ENCODE measurements at places on chromosomes 7 and 10.

GRCh38 chr7:111871283-111871682 lies 309.0 kb upstream of the IMMP2L start:
- DNase-seq, result no peak

DNA sequence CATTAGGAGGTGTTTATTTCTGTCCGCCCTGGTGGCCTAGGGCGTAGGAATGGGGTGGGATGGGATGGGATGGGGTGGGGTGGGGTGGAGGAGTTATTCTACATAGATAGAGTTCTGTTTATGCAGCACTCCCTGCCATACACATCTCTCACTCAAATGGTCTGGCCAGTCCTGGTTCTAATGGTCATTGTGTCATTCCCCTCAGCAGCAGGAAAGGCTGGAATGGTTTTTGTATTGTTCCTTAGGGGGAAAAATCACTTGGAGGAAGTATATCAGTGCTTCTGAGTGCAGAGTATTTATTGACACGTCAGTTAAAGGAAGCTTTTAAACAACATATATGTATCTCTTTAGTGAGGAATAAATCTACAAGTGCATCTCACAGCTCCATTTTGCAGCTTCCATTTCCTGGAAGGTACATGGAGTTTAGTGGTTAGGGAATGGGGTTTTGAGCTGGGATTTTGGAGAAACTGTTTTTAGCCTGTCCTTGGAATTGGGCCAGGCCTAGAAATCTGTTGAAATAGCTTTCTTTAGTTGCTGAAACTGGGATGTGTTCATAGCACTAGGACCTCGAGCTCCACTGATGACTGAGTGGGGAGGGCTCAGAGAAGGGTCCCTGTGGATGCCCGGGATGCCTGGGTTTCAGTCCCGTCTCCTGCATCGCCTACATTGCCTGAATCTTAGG lies 8.3 kb downstream of the TSPAN14 start:
- DNase-seq, result no peak

DNA sequence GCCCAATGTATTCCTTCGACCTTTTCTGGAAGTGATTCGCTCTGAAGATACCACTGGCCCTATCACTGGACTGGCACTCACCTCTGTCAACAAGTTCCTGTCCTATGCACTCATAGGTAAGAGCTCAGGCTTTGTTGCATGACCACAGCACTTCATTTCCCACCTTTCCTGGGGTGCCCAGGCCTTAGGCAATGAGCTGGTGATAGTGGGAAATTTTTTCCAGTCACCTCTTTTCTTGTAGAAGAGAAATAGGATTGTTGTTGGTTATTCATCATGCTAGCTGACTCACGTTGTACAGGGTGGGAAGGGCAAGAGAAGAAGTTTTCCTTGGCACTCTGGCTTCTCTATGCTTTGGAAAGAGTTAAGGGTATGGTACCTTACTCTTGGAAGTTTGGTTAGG lies 51.4 kb upstream of the NFKB2 start:
- no peak for DNase-seq

- DNase-seq, result no peak
These were observed 5.6 kb downstream of the TMEM120A start for GRCh38 chr7:75988568-75989499.

- DNase-seq, result no peak
These were observed 30.1 kb downstream of the C10orf90 start for GRCh38 chr10:126640401-126640800.

DNA sequence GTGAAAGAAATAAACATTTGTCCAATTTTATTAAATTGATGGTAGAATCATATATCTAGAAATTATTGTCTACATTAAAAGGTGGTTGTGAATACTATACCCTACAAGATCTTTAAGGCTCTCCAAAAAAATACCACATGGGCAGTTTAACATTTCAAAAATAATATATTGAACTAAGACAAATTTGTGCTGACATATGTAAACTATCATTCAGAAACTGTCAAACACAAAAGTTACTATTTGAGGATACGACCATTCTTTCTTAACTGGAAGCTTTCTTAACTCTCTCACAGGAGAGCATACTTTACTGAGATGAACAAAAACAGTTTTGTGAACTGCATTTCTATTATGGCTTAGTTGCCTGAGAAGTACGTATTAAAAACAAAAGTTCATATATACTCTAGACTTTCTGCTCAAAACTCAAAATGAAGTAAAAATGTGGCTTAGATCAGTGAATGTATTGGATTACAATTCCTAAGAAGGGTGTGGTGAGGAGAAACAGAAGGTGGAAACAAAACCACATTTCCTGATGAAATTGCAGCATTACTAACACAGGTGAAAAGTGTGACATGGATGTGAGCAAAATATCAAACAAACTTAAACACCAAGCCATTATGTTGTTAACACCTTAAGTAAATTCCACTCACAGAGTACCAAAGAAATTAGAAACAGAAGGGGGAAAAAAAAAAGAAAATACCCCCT lies 138.5 kb downstream of the SEMA3A start:
- DNase-seq, result no peak

DNA sequence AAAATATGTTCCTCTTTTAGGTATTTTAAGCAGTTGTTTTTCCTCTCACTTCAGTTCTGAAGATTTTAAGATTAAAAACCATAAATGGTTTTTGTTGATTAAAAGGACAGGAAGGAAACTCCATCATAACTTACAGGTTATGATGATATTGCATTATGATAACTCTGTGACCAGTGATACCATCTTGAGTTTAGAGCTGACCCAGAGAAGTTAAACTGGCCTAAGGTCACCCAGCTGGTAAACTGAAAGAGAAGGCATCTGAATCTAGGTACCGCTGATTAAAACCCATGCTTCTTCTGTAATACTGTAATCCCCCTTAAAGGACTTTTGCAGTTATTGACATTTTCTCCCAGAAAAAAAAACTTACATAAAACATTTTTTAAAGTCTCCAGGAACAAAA lies 29.6 kb downstream of the LOXL4 start:
- DNase-seq, result no peak

DNA sequence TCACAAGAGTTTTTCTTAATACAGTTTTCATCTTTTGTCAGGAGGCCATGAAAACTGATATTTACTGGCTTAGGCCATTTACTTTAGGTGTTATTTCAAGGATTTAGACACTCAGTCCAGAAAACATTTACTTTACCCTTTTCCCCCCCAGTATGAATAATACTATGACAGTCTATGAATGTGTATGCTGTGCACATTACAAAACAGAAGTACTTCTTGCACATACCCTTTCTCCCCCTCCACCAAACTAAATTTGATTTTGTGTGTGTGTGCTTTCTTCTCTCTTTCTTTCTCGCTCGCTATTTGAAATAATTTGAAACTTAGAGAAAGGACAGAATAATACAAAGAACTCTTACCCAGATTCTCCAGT lies 41.3 kb downstream of the RBM33 start:
- DNase-seq, result no peak

- no peak for DNase-seq
These were observed 1310.5 kb upstream of the CELF2 start for GRCh38 chr10:9707216-9707615.

DNA sequence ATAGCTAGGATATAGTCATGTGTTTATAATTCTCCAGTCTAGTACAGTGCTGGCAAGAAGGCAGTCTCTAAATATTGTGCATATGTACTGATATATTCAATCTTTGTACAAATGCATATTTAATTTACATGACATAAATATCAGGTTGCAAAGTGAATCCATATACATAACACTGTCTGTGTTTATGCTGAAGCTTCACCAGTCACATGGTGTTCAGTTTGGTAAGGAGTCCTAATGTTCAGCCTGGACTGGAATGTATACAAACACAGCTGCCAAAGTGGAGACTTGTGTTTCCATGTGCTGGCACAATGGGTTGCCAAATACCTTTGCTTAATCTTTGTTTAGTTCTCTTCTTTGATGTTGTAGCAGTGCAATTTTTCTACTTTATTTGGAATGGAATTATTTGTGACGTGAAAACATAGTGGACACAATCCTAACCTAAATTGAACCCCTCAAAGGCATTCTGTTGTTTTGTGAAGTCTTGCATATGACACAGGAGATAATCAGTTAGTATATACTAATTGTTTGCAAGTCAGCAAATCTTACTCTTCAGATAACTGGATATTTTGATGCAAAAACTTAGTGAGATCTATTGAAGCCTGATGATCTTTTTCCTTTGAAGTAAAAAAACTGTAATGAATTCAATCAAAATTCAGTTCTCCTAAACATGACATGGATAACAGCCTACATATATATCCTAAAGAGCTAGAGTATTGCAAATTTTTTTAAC lies 17.3 kb upstream of the ARL4A start:
- DNase-seq, result no peak

DNA sequence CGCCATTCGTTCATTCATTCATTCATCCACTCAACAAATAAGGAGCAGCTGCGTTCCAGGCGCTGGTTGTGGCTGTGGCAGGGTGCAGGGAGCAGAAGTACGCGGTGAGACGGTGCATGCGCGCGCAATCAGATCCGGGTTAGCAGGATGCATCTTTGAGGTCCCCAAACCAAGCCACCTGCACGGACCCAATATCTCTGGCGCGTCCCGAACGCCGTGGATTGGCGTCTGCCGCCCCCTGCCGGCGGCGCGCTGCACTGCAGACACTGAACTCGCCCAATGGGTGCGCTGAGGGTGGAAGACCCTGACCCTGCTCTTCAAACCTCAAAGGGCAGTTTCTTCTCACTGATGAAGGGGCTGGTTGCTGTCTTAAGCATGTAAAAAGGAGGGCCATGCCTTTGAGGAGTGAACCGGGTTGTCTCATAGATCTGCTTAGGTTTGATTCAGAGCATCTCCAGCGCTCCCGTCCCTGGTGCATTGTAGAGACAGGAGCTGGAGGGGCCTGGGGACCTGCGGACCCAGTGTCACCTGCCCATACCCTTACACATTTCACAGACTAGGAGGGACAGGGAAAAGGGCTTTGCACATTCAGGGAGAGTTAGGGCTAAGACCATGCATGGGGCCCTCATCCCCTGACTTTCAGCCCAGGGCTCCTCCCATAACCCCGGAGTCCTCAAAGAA lies 102.5 kb downstream of the RAMP3 start:
- peak; percentile 54 for DNase-seq

DNA sequence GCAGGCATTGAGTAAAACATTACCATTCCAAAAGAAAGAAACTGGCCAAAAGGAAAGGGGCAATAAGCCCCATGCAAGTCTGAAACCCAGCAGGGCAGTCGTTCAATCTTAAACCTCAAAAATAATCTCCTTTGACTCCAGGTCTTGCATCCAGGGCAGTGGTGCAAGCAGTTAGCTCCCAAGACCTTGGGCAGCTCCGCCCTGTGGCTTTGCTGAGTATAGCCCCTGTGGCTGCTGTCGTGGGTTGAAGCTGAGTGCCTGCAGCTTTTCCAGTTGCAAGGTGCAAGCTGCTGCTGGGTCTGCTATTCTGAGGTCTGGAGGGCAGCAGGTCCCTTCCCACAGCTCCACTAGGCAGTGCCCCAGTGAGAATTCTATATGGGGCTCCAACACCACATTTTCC lies 580.1 kb upstream of the AUTS2 start:
- DNase-seq, result no peak

DNA sequence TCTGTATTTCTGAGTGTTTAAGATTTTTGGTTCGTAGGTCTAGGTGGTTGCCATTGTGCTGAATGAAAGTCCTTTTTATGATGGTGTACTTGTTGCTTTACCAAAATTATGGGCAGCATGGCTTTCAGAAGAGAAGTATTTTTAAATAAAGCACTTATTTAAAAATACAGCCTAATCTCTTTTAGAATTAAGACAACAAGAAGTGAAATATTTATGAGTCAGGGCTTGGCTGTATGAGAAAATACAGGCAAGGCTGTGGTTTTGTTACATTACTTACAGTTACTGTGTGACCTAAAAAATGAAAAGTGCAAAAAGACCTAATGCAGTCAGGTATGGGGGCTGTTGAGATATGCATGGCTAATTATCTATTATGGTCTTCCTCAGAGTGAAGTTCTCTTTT lies 185.2 kb upstream of the PPP1R3A start:
- no peak for DNase-seq

GRCh38 chr7:10122551-10123100 lies 851.0 kb upstream of the PHF14 start:
- no peak for DNase-seq

GRCh38 chr10:51397695-51398094 lies 301.7 kb downstream of the CSTF2T start:
- DNase-seq, result no peak

DNA sequence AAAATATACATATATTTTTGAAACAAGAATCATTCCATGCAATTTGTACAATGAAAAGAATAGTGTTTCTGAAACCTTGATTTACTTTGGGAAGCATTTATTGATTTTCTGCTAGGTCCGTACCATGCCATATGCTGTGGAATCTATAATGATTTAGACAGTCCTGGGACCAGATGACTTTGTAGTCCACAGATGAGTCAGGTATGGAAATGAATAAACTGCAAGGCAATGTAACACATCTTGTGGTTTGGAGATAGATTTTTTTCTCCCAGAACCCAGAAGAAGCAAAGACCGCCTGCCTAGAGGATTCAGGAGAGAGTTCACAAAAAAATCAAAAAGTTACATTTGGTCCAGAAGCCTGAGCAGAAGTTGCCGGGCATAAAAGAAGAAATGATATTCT lies 190.4 kb downstream of the GPR37 start:
- DNase-seq, result no peak

- no peak for DNase-seq
These were observed 37.3 kb downstream of the TWIST1 start for GRCh38 chr7:19080093-19080492.

DNA sequence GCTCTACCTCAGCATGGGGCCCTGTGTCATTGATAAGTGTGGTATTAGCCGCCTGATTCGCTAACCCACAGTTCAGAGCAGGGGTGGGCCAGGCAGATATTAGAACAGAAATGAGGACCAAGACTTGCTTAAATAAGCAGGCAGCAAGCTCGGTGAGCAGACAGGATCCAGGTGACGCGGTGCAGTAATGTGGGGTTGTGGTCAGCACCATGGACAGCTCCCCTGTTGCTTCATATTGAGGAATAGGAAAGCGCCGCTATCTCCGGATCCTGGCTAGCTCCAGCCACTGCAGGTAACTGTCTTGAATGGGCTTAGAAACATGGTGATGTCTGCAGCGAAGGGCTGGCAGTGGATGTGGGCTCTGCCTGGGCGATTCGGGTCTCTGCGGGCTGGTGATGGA lies 51.3 kb upstream of the GPR26 start:
- DNase-seq, result peak; percentile 13

DNA sequence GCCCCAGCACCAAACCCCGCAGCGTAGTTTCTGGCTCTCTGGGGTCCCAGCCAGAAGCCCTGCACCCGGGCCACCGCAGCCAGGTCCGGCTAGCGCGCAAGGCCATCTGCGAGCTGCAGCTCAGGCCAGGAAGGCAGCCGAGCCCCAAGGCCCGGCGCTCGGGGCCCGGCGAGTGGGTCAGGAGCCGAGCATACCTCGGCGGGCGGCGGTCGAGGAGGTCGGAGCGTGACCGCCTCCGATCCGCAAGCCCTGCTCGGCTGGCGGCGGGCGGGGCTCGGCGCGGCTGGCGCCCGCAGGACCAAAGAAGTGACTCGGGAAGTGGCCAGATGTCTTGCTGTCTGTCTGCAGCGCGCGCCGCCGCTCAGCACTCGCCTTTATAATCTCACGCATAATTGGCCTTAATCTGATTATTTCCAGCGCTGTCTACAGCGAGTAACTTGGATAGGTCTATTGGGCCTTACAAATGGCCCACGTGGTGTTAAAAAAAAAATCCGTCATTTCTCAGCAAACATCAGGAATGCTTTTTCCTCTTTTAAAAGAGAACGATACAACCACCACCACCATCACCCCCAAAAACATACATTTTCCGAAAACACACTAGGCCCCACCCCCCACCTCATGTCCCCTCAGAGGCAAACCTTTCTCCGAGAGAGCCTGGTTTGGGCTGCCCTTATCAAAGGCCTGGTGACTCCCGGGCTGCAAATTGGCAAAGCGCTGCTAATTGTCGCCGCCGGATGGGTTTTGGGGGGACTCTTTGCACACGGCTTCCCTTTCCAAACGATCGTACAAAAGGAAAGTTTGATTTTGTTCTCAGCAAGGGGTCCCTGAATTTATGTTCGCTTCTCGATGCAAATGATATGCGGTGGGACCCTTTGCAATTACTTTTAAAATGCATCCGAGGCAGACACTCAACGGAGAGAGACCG lies at the start of gene DRGX:
TSS of gene DRGX (minus strand) at position 349 of the 925 bp plus-strand sequence. CDS start 649 bp downstream, outside the sequence.
- DNase-seq, result no peak
